ENCODE measurements at places on chromosomes 12 and 14.

- DNase-seq: no peak
These were observed 12.0 kb downstream of the KIAA0586 start for GRCh38 chr14:58439476-58439875.

DNA sequence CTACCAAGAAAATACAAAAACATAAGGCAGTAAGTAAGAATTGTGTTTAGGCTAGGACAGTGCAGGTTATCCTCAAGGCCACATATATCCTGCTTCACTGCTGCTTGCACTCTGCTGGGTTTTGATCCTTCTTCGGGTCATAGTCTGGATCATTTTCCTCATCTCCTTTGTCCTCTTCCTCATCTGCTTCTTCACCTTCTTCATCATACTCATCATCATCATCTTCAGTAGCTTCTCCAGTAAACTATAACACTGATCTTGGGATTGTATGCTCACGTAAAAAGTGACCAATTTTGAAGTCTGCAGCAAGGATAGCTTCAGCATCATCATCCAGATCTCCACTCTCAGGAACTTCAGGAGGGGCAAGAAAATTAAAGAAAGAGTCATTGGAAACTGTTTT lies 29.4 kb downstream of the YARS2 start:
- DNase-seq: no peak

DNA sequence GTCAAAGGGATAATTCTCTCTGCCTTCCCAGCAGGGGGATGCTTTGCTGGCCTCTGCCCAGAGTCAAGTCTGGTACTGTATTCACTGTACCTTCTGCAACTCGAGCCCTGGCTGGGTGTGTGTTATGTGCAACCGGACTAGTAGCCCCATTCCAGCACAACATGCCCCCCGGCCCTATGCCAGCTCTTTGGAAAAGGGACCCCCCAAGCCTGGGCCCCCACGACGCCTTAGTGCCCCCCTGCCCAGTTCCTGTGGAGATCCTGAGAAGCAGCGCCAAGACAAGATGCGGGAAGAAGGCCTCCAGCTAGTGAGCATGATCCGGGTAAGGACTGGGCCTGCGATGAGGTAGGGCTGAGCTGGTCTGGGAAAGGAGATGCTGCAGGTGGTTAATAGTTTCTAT lies 3.3 kb downstream of the RNF31 start:
- no peak for DNase-seq

- no peak for DNase-seq
These were observed 276.3 kb upstream of the CRY1 start for GRCh38 chr12:107369679-107370078.

GRCh38 chr14:99730876-99731546 lies 46.9 kb downstream of the CYP46A1 start:
- peak; percentile 4 for DNase-seq

DNA sequence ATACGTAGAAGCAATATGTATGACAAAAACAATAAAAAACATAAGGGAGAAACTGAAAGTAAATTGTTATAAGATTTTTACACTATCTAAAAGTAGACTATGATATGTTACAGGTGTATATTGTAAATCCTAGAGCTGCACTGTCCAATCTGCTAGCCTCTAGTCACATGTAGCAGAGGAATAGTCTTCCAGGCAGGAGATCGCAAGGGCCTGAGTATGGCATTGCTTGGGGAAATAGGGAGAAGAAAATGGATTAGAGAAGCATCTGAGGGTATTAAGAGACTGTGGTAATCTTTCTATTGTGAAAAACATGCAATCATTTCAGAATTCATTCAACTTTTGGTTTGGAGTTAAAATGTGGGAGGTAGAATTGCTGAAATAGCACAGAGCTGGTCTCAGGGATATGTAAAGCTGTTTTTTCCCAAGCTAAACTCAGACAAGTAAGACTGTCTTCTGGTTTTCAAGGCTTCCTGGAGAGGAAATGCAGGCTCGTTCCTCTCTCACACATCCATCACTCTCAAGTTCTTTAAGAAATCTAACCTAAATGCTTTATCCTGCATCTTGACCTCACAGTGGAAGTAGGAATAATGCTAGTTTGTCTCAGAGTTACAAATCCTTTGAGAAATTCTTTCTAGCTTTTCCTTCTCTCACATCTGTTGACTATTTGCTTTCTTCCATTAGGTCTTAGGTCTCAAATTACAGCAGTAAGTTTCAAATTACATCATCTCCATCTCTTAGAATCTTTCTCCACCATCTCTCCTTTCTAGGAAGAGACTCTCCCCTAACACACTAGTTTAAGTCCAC lies 7.6 kb upstream of the CCDC184 start:
- no peak for DNase-seq

DNA sequence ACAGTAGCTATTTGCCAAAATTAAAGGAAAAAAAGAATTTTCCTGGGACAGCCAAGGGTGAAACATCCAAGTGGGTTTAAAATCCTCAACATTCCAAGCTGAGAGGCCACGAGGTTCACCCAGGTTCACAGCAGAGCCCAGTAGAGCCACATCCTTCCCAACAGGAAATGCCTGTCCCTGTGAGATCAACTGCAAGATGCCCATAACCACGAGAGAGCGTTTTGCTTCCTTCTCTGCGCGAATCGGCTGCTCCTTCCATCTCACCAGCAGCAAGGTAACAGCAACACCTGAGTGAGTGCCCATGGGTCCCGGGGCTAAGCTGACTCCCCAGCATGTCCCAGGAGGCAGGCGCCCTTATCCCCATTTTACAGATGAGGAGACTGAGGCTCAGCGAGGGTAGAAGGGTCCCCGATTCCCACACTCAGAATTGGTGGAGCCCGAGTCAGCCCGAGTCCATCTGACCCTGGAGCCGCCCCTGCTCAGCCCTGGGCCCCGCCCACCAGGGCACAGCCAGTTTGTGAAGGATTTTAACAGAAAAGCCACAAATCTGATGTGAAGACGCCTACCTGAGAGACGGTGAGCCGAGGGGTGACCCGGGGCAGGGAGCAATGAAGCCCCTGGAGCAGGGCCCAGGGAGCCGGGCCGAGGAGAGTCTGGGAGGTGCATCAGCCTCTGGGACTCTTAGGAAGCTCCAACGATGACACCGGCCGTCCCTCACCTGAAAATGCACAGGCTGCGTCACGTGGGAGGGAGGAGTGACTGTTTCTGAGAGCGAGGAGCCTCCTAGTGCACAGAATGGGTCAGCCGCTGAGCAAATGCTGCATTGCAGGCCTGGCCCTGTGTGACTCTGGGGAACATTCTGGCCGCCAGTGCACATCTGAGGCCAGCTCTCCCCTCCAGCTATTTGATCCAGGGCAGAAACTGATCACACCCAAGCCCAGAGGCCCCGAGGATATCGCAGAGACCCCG lies 236.9 kb upstream of the SFSWAP start:
- DNase-seq: no peak

DNA sequence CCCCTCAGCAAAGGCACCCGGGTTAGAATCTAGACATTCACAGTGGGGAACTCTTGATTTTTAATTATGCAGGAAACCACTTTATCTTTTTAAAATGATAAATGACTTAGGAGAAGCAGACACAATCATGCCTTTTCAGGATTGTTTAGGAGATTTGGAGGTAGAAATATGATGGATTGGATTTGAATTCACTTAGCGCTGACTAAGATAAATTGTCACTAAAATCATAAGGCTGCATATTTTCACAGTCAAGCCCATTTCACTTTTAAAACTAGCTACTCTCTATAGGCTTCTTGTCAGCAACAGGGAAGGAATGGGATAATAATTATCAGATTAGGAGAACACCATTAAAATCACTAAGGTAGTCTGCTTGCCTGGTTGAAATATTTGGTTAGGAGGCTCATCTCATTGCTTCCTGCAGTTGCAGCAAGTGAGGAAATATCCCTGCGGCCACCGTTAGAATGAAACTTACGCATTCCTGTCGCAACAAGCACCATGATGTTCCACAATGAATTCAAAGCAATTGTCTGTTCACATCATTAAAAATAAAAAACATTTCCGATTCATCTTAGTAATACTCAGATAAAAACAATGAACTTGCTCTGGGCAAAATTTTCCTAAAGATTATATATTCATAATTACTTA lies 31.9 kb downstream of the DACT1 start:
- DNase-seq: no peak

DNA sequence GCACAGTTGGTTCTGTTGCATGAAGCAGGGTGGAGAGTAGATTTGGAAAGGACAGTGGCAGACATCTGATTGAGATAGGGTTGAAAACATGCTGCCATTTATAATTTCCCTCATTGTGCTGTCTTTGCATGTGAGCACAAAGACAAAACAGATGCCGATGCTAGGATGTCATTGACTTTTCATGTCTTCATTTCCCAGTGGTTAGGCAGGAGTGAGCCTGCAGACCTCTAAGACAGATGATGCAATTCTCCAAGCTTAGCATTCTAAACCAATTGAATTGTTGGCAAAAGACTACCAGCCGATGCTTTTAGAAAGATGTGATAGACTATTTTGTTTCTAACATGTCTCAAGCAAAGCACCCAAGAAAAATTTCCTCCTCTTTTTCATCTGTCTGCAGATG lies 37.1 kb upstream of the PELI2 start:
- no peak for DNase-seq

- DNase-seq: no peak
These were observed 406.3 kb upstream of the FAR2 start for GRCh38 chr12:28742791-28743190.

DNA sequence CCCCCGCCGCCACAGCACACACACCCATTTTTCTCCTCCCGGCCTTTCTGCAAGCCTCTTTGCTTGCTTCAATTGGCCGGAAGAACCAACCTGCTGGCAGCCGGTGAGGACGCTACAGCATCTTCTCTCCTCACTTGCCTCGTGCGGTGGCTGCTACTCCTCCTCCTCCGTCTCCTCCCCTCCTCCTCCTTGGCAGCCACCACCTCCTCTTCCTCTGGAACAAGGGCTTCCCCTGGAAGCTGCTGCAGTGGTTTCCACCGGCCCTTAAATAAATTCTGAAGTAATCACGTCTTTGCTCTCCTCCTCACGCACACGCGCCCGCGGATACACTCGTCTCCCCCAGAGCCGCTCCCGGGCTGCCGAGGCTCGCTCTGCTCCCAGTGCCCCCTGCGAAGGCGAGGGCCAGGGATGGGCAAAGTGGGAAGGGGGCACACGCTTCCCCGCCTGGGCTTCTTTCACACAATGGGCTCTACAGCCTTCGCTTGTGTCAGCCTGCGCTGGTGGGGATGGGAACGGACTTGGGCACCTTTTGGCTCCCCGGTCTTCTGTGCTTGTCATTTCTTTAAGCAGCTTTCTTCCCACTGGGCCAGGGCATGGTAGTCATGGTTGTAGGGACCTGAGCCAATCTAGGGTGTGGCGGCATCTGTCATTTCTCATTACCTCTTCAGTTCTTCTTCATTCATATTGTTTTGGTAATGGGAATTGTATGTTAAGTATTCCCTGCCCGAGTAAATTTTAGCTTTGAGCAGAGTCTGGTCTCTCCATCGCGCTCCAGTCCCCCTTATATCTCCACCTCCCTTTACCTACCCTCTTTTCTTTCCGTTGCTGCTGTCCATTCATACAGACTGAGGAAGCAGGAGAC lies at the start of gene PPFIA2:
PPFIA2 (minus strand) TSS at position 161 of the 862 bp plus-strand sequence.
- peak; percentile 58 for DNase-seq

GRCh38 chr14:37968664-37969240 lies 239.0 kb upstream of the SSTR1 start:
- no peak for DNase-seq

DNA sequence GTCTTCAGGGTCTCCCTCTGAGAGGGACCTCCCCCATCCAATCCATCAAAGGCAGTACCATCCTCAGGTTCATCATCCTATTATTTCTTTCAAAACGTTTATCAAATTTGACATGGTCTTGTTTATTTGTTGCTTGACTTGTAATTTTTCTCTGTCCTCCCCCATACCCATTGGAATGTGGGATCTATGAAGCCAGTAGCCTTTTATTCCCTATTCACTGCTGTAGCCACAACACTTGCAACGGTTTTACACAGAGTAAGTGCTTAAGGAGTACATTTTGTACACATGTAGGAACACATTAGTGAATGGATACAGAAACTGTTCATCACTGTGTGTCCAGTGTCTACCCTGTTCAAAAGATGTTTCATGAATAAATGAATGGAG lies 41.5 kb downstream of the IGF1 start:
- no peak for DNase-seq
